ENCODE measurements at places on chromosomes 4 and X. TPM values are rescaled to one million over a fixed set of nuclear protein-coding genes. Genes with fewer than 3 reads are reported as not detected.

- DNase-seq, result no peak
Observed at GRCh38 chr4:28360681-28361080, 1500.0 kb downstream of the STIM2 start.

DNA sequence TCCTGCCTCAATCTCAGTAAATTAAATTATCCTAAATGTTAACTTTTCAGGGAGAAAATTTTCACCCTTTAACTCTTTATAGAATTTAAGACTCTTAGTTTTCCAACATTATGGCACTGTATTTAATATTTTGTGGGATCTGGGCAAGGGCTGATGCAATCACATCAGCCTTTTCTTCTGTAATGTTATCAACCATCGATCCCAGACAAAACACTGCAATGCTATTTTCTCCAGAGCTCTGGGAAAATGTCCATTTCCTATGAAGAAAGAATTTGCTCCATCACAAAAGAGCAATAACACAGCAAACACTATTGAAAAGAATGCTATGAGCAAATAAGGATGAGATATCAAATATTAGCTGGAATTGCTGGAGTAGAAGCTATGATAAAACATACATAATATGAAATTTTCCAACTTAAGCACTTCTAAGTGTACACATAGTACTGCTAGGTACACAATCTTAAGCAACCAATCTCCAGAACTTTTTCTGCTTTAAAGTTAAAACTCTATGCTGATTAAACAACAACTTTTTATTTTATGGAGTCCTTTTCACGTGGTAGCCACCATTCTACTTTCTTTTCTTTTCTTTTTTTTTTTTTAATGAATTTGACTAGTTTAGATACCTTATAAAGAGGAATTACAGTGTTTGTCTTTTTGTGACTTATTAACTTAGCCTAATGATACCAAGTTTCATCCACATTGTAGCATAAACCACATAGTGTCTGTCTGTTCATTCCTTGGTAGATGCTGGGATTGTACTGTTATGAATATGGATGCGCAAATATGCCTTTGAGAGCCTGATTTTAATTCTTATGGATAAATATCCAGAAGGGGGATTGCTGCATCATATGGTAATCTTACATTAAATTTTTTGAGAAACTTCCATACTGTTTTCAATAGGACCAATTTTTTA lies 43.6 kb downstream of the UGT2A3 start:
- DNase-seq, result peak; percentile 82

- no peak for DNase-seq
Observed at GRCh38 chr4:171117457-171117856, 695.7 kb upstream of the GALNTL6 start.

GRCh38 chr4:98662626-98663225 lies 4.3 kb upstream of the TSPAN5 start:
- no peak for DNase-seq

DNA sequence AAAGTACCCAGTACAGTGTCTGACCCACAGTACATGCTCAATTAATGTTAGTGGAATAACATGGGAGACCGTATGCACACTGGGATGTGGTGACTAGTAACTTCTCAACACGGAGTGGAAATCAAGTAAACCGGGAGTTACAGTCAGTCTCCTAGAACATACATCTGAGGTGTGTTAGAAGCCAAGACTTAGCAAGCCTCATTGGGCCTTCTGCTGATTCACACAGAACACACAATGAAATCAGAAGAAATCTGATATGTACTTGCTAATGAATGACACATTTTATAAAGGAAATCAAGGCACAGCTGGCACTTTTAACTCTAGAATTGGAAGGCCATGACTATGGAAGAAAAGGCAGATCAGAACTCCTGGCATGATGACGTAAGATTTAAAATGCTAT lies 13.0 kb downstream of the TRAPPC2 start:
- DNase-seq, result peak; percentile 33

Gene F11
- not detected for total RNA-seq
